ENCODE measurements at places on chromosomes 7 and 10.
A peak's percentile ranks its signal among the peaks of the same experiment; 100 is the strongest.

DNA sequence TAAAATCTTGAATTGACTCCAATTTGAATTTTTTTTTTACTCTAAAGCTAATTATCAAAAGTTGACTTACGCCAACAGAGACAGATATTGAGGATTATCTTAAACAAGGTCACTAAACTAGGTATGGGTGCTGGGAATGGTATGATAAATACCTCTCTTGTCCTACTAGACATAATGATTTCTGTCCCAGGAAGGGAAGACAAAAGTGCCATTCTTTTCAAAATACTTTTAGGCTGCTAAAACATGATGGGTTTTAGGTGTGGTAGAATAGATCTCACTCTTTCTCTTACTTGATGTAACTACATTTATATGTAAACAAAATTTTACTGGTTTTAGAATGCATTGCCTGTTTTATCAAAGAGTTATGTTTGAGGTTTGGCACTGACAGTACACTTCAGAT lies 15.1 kb downstream of the TMEM60 start:
- DNase-seq = no peak

DNA sequence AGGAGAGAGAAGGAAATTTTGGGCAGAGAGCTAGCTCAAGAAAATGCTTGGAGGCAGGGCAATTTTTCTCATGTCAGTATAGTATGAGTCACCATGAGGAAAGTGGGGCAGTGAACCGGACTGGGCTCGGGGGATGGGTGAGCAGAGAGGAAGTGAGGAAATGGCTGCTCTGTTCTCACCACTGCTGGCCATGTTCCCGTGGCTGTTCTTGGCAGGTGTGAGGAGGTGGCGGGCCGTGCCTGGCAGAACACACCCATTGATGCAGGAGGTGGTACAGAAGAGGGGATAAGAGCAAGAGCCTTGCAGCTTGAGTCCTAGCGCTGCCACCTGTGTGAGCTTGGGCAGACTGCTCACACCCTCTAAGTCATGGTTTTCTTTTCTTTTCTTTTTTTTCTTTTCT lies 304.4 kb upstream of the LYZL1 start:
- peak; percentile 79 for DNase-seq

DNA sequence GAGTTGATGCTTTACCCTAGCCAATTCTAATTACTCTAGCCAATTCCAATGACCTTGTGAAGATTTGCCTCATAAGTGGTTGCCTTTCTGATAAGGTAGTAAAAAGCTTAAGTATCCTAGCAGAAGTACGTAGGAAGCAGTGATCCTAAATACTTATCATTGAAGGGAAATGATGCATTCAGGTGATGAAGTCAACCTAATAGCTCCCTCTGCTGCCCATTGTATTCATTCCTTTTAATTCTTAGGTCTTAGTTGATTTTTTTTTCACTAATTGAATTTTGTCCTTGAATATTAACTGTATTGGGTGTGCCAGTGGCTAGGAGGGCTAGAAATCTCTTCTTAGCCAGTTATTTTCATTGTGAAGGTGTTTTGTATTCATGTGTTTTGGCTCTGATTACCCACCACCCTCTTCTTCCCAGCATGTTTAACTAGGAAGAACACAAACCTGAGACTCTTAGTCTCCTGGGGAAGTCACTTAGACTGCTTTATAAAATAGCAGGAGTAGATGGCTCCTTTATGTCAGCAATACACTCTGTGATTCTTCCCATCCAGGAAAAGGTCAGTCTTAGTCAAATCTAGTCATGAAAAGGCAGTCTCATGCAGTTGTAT lies 46.3 kb downstream of the PLEKHA8 start:
- DNase-seq = peak; percentile 67

DNA sequence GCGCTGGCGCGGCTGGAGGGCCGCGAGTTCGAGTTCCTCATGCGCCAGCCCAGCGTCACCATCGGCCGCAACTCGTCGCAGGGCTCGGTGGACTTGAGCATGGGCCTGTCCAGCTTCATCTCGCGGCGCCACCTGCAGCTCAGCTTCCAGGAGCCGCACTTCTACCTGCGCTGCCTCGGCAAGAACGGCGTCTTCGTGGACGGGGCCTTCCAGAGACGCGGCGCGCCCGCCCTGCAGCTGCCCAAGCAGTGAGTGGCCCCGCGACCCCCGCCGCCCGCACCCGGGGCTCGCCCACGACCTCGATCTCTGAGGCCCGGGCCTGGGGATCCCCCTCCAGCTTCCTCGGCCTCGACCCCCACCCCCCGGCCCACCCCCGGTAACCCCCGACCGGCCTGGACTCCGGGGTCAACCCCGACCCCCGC lies 537 bp downstream of the FOXK1 start:
- peak; percentile 69 for DNase-seq

DNA sequence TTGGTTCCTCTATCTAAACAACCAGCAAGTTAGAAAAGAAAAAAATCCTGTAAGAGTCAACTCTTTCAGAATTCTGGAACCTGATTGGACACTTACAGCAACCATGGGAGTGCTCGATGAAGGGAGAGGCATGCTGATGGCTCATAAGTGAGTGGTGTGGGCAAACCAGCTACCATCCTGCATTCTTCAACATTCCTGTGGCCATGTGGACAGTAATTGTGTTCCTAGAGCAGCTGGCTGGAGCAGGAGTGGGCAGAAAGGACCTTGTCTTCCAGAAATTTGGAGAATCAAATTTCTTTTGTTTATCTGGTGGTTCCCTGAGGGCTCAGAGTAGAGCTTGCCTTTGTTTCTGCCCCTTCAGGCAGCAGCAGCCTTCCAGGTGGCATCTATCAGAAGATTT lies 22.5 kb upstream of the MYL7 start:
- DNase-seq = peak; percentile 96

- peak; percentile 47 for DNase-seq
These were observed 107.5 kb upstream of the ARID5B start for GRCh38 chr10:61793760-61794703.

GRCh38 chr7:35729061-35729783 lies 34.3 kb upstream of the HERPUD2 start:
- DNase-seq = no peak

DNA sequence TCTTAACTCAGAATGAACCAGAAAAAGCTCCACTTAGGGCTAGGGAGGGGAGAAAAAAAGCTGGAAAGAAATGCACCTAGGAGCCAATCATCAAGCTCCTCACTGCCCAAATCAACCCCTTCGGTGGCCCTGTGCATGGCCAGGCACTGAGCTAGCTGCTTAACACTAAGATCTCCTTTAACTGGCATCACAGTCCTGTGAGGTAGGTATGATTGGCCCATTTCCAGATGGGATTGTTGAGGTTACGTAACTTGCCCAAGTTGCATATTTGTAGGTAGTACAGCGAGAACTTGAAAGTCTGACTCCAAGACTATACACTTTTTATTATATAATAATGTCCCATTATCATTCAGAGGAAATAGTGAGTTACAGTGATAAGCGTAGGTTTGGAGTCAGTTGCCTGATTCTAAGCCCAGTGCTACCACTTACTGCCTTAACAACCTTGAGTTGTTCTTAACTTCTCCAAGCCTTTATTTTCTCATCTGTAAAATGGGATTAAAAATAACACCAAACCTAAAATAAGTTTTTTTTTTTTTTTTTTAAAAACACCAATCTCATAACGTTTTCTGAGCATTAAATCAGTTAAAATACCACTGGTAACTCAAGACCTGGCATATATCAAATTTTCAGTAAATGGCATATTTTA lies 37.2 kb upstream of the ACSL5 start:
- no peak for DNase-seq

GRCh38 chr10:99524050-99524666 lies 8.6 kb upstream of the NKX2-3 start:
- DNase-seq = no peak

DNA sequence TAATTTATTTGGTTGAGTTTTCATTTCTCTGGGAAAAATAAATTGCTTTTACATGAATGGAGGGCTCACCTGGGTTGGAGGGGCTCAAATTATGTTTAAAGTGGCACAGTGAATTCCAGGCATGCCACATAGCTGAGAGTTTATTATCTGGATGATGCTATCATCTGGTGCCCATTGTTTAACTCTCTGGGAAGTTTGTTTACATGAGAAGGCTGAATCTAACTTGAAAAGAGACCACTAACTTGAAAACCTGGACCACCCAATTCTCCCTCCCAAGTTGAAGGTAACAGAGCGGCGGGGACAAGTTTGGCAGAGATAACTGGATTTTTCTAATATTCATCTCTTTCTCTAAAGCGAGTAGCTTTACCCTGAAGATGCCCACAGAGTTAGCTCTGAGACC lies 321.5 kb upstream of the GHITM start:
- no peak for DNase-seq

DNA sequence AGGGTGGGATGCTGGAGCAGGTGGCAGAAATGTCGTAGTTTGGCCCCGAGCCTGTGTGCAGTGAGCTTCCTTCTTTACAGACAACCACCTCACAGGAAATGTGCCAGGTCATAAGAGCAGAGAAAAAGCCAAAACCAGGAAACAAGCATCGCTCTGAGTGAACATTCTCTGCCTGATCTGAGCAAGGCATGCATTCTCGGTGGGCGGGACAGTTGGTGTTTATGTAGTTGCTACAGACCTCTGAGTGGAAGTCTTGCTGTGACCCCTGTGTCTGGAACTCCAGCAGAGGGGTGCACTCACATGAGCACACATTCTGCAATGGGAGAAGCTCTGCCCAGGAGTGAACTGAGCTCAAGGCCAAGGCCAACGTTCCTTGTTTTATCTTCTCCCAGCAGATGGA lies 230.1 kb downstream of the TCERG1L start:
- no peak for DNase-seq

GRCh38 chr10:98134117-98134430 lies 383 bp upstream of the R3HCC1L start:
- peak; percentile 84 for DNase-seq

- DNase-seq = no peak
These were observed 18.6 kb downstream of the FGFR2 start for GRCh38 chr10:121579656-121580055.

- no peak for DNase-seq
These were observed 1292.2 kb downstream of the REEP3 start for GRCh38 chr10:64813391-64813790.

GRCh38 chr10:86295351-86295750 lies 71.2 kb downstream of the GRID1 start:
- no peak for DNase-seq

GRCh38 chr10:83961620-83962019 lies 177.7 kb upstream of the GHITM start:
- DNase-seq = no peak

DNA sequence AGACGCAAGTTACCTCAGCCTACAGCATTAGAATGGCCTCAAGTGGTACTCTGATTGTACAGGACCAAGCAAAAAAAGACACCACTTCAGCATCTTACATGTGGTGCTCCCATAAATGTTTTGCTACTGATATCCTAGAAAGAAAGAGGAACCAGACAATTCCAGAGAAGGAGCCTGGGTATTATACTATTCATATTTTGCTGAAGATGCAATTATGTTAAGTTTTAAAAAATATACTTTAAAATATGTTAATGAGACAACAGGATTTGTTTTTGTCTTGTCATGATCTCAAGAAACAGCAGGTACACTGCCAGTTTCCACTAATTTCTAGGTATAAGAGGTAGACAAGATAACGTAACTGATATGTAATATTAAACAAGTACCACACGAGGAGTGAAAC lies 92.6 kb downstream of the JMJD1C start:
- DNase-seq = no peak

DNA sequence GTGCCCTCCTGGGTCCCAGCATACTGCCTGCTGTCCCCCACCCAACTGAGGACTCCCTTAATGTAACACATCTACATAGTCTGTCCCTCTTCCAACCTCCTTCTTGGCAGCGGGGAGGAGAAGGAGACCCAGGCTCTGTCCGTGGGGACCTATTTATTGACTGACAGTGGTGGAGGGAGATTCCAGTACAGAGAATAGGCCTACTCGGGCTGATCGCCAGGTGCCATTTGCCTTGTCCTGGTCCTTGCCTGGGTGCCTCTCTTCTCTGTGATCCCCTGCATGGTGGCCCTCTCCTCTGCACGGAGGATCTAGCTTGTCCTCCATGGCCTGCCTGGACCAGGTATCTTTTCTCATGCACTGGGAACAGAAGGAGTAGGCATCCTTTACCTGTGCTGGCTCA lies 17.0 kb downstream of the GHRHR start:
- no peak for DNase-seq

- peak; percentile 51 for DNase-seq
These were observed 647.6 kb downstream of the TNS3 start for GRCh38 chr7:46934198-46934825.

- DNase-seq = peak; percentile 9
These were observed 238.2 kb upstream of the NEBL start for GRCh38 chr10:21135023-21135931.

GRCh38 chr7:3879355-3880075 lies 578.5 kb downstream of the SDK1 start:
- DNase-seq = no peak

- DNase-seq = no peak
These were observed 106.7 kb upstream of the PRSS58 start for GRCh38 chr7:142364551-142364950.

- no peak for DNase-seq
These were observed 21.3 kb upstream of the NUB1 start for GRCh38 chr7:151320263-151320845.

DNA sequence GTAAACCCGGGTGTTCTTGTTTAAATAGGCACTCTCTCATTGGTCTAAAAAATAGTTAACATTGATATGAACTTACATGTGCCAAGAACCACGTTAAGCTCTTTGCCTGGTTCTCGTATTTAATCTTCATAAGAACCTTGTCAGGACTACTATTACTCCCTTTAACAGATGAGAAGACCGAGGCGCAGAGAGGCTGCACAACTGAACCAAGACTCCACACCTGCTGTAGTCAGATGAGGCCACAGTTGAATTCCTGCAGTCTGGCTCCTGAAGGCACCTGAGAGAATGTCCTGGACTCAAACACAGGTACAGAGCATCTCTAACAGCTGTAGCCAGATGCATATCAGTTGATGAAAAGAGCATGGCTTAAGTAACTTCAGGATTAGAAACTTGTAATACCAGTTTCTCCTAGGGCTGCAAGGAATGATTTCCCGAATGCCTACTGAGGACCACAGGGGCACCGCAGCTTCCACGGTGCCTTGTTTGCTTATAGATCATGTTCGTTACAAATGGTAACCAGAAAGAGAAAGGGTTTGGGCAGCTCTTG lies 9.5 kb downstream of the DDC start:
- no peak for DNase-seq

- no peak for DNase-seq
These were observed 26.8 kb downstream of the PILRA start for GRCh38 chr7:100400041-100400440.

DNA sequence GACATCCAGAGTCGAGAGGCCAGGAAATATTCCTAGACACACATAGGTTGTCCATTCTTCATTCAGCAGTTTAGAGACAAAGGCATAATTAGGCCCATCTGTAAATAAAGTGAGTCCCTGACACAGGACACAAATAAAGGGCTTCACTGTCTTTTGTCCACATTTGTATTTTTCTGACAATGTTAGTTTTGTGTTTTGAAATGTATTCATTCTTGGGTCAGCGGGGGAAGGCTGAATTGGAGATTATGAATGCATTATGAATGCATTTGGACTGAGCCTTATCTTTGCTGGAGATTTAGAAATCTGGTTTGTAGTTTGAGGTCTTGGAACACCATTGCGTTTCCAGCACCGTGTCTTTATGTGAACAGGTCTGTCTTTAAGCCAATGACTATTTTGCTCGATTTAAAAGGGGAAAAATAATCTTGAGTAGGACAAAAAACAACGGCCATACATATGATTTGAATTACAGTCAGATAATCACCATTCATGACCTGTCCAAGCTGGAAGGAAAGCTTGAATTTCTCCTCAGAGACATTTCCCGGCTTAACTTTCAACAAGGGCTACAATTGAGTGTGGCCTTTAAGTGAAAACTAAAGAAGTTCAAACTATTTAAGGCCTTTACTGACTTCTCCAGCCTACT lies 334.8 kb downstream of the WDR11 start:
- no peak for DNase-seq

GRCh38 chr7:94679358-94679757 lies 23.4 kb upstream of the SGCE start:
- DNase-seq = no peak

Data from GM23248 (cell line).